Hypothalamus (tissue), 51 donors: ENCODE measurements at places on chromosomes 11 and 22.

GRCh38 chr11:126747315-126747714 is 253.3 kb downstream of the KIRREL3 start:
- DNase-seq: no peak

GRCh38 chr11:86427441-86427840 is 52.8 kb downstream of the CCDC81 start:
- no peak for DNase-seq

- DNase-seq: no peak
Observed at GRCh38 chr11:36273110-36273509, 16.1 kb downstream of the COMMD9 start.

- DNase-seq: no peak
Observed at GRCh38 chr22:24077416-24077815, 66.3 kb downstream of the CABIN1 start.

DNA sequence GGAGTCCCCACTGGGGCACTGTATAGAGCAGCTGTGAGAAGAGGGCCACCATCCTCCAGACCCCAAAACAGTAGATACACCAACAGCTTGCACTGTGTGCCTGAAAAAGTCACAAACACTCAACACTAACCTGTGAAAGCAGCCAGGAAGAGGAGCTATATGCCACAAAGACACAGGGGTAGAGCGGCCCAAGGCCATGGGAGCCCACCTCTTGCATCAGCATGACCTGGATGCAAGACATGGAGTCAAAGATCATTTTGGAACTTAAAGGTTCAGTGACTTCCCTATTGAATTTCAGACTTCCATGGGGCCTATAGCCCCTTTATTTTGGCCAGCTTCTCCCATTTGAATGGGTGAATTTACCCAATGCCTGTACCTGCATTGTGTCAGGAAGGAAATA is 29.7 kb upstream of the CYB5R3 start:
- DNase-seq: no peak

- no peak for DNase-seq
Observed at GRCh38 chr11:6402561-6402981, 12.3 kb downstream of the SMPD1 start.

DNA sequence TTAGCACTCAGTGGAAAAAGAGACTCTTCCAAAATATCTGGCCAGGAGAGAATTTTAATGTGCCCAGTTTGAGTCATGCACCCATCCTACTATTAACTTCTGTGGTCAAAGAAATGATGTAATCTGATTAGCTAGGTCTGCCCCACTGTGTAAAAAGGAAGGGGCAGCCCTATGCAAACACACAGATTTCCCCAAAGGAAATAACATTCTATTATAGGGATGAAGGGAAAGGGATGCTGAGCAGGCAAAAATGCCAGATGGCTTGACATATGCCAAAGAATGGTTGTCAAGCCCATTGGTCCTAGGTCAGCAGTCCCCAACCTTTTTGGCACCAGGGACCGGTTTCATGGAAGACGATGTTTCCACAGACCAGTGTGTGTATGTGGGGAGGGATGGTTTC is 43.3 kb upstream of the PAK1 start:
- no peak for DNase-seq

DNA sequence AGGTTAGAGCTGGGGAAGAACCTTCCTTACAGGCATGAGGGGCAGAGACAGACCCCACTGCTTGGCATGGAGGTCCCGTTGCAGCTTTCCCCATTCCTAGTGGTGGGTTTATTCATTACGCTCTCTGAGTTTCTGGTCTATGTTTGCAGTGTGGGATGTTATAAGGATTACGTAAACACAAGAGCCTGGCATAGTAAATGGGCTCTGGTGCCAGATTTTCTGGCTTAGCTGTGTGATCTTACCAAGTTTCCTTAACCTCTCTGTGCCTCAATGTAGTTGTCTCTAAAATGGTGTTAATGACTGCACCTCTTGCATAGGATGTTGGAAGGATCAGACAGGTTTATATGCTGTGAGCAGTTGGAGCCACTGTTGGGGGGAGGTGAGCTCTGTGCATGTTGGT is 15.1 kb downstream of the DTX4 start:
- DNase-seq: no peak
